ENCODE measurements at places on chromosomes 6 and 20. TPM values are rescaled to one million over a fixed set of nuclear protein-coding genes. Genes with fewer than 3 reads are reported as not detected.

Gene TFAP2B
- total RNA-seq, result 0.82 TPM

Gene CLPSL1
- total RNA-seq, result not detected

Gene KCNG1
- total RNA-seq, result 0.70 TPM

Gene PLTP
- total RNA-seq, result 172 TPM

Gene NRSN1
- total RNA-seq, result not detected

Gene SMLR1
- not detected for total RNA-seq

DNA sequence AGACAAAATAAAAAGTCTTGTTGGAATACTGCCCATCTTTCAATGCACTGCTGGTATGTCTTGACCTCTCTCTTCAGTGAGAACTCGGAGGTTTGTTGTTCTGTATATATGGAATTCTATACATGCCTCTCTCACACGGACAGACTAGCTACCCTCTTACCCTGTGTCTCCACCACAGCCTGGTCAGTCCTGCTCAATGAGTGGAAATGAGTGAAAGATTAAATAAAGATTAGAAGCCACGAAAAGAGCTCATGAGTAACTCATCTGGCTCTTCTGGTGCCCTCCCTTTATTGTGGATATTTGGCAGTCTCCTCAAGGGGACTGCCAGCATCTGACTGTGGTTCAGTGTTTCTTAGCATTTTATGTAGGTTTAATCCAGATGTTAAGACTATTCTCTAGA, 262.8 kb upstream of the MAP3K7 start:
- DNase-seq, result no peak

- DNase-seq, result no peak
Measured at GRCh38 chr6:19789100-19789803, 47.9 kb upstream of the ID4 start.

DNA sequence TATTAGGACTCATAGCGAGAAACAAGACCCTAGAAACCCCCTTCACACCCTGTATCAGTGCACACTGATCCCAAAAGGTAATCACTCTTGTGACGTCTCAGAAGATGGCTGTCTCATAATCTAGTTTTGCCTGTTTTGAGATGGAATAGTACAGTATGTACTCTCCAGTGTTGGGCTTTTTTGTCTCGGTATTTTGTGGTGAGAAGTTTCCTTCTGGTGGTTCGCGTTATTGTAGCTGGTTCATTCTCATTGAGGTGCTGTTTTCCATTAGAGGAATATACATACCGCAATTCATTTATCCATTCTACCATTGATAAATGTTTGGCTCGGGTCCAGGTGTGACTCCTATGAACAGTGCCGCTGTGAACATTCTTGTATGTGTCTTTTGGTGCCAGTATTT, 27.9 kb upstream of the MAP3K4 start:
- DNase-seq, result no peak

GRCh38 chr6:128886706-128887105, 3.8 kb downstream of the LAMA2 start:
- no peak for DNase-seq

GRCh38 chr20:31653561-31653960, 15.8 kb downstream of the COX4I2 start:
- DNase-seq, result no peak

GRCh38 chr6:136969433-136969832, 47.3 kb downstream of the SLC35D3 start:
- DNase-seq, result no peak

DNA sequence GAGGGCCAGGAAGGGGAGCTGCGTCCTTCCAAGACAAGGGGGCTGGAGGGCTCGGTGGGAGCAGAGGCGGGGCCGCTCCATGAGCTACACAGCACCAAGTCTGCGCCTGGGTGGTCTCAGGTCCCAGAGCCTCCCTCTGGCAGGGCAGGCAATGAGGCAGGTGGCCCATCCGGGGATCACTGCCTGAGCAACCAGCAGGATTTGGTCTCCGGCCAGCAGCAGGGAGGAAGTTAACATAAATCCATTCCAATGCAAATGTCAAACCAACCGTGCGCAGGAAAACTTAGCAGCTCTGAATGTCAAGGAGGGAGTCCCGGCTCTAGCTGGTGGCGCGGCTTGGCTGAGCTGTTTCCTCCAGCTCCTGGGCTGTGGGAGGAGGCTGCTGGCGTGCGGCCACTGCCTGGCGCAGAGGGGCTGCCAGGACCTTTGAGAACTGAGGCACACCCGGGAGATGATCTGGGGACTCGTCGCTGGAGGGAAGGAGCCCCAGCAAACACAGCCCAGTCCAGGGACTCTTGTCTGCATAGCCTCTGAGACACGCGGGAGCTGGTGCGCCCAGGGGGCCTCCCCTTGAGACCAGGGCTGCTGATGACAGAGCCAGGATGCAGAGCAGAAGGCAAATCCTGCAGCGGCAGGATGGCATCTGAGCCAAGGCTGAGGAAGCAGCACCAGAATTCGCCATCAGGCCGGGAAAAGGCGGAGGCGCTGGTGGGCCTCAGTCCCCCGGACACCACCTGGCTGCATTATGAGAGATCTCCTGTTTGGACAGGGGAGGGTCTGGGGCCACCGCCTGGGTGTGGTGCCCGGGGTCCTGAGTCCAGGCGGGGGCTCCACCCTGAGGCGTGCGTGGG, 33.1 kb upstream of the CHRNA4 start:
- peak; percentile 63 for DNase-seq

- DNase-seq, result no peak
Measured at GRCh38 chr20:3716195-3716834, 3.9 kb upstream of the SIGLEC1 start.

DNA sequence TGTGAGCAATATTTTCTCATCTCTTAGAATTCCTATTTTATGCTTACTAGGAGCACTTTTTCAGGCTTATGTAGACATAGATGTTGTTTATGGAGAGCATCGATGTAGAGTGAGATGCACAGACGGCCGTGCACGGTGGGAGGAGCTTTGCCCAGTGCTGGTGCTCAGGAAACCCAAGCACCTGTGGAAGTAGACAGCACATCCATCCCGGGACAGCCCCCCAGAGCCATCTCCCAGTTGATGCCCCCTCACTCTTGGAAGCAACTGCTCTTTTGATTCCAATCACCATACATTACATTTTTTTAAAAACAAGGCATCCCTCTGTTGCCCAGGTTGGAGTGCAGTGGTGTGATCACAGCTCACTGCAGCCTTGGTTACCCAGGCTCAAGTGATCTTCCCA, 143.7 kb downstream of the SMOC2 start:
- no peak for DNase-seq

DNA sequence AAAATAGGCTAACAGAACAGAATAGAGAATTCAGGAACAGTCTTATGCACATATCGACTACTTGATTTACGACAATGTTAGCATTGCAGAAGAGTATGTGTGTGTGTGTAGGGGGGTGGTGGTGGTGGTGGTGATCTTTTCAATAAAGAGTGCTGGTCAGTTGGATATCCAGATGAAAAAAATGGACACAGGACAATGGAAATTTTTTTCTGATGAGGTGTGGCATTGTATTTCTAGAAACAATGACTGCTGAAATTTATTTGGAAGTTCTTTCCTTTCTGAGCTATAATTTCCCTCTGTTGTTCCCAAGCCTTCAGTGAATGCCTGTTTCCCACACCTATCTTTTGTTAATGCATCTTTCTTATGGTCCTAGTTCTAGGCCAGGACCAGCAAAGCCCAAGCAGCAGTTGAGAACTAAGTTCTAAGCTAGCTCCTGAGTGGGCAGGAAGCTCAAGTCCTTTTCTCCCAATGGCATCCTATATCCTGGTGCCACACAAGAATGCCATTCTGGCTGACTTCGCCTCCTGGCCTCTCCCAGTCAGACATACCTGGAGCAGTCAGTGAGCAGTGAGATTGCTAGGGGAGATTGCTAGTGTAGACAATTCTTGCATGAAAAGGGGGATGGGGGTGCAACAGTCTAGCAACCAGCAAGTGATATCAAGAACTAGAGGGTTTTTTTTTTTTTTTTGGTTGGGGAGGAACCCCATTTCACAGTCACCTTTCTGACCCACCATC, 1.2 kb upstream of the TOX2 start:
- no peak for DNase-seq

GRCh38 chr6:158769234-158769770, 49.9 kb downstream of the EZR start:
- DNase-seq, result no peak

DNA sequence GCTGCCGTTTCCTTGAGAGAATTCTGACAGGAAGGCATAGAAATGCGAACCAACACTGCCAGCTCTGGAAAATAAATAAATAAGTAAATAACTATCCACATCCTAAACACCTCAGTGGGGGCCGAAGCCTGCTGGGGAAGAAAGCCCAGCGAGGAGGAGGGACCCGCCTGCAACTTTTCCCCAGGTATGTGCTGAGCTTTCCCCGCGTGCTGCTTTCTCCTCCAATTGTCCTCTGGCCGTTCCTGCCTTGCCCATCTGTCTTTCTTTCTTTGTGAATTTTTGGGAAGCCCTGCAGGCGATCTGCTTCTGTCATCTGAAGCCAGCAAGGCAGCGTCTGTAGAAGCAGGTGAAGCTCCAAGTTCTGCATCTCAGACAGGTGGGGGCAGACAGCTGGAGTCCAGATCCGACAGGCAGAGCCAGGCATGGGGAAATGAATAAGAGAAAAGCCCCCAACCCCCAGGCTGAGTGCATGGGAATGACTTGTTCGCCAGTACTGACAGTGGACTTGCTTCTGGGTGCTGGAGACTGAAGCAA, 49.2 kb upstream of the IL17A start:
- DNase-seq, result no peak

GRCh38 chr20:3995067-3995748, 20.1 kb downstream of the RNF24 start:
- DNase-seq, result no peak

GRCh38 chr6:157885211-157885788, 62.3 kb downstream of the SNX9 start:
- no peak for DNase-seq

GRCh38 chr6:135866445-135867123, 15.1 kb downstream of the PDE7B start:
- no peak for DNase-seq

- DNase-seq, result no peak
Measured at GRCh38 chr6:13395272-13396237, 67.2 kb upstream of the TBC1D7 start.

DNA sequence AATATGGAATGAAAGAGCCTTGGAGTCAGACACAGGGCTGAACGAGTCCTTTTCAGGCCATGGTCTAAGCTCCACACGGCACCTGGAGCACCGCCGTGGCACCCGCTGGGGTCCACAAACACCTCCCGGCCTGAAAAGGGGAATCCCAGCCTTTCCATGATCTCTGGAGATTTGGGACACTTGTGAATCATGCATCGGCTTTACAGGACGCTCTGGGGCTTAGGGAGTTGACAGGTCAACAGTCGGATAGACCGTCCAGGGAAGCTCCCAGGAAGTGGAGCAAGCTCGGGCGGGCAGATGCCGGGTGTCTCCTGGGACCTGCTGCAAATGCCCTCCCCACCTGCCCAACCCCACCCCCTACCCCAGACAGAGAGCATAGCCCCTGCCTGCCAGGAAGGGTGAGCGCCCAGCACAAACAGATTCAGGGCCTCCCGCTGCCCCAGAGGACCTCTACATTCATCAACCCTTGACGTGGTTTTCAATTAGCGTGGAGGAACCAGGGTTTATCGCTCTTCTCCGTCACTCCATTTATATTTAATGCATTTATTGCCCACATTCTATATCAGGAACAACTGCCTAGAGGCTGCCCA, 53.6 kb downstream of the YTHDF1 start:
- DNase-seq, result no peak

DNA sequence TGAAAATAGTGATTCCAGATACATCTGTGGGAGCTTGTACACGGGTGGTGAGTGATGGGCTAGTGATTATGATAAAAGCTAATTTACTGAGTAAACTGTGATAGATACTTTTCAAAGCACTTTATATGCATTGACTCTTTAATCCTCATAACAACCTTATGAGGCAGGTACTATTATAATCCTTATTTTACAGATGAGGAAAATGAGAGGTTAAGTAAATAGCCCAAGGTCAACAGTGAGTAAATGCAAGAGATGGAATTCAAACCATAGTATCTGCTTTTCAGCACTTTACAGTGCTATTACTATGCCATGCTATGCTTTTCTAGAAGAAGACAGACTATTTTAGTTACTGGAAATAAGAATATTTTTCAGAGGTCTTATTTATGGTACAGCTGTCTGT, 320.9 kb upstream of the CITED2 start:
- no peak for DNase-seq

DNA sequence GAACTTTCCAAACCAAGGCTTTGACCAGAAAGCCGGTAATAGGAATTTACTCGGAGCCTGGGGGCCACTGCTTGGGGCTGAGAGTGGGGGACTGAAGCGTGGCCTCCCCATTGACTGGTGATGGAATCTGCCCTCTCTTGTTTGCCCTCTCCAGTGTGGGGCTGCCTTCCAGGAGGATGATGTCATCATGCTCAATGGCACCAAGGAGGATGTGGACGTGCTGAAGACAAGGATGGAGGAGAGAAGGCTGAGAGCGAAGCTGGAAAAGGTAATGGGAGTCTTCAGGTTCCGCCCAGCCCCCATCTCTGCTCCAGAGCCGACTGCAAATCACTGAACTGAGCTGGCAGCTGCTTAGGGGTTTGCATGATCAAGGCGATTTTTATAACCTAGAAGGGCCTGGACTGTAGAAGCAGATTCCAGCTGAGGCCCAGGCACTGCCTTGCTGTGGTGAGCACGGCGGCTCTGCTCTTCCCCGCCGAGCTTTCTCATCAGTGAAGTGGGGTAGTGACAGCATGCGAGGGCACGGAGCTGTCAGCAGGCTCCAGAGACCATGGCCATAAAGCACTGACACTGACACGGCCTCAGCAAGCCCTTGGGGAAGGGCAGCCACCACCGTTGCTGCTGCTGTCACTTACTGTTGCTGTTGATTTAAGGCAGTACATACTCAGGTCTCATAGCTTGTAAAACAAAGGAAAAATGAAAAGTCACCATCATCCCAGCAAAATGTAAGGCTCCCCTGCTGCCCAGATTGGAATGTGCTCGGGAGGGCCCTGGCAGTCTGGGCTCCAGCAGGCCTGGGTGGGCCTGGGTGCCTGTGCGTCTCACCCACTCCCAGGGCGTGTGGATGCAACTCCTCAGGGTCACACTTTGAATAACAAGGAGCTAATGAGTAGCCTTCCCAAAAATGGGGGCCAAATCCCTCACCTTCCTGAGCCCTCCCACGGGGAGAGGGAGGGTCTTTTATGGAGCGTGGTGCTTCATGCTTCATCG, 11.1 kb upstream of the FAM209A start:
- DNase-seq, result peak; percentile 34

GRCh38 chr20:10276878-10277580, 58.4 kb downstream of the SNAP25 start:
- no peak for DNase-seq

- DNase-seq, result no peak
Measured at GRCh38 chr6:100959280-100959679, 78.2 kb upstream of the ASCC3 start.

Data from left lung (tissue), 14 donors.